ENCODE measurements at places on chromosomes 4 and X.

DNA sequence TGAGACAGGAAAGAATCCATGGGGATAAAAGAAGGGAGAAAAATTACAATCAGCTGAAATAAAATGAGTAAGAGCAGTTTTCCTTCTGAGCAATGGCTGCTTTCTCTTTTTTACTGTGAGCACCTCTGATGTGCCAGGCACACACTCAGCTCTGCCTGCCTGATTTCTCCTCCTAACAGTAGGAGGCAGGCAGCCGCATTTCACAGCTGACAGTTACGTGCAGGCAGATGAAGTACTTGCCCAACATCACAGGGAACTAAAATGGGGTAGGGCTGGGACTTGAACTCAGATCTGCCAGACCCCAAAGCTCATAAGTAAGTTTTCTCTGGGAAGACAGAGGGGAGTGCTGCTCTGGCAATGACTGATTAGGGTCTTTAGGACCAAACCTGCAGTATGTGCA, 54.6 kb downstream of the C4orf50 start:
- DNase-seq, result no peak

GRCh38 chr4:169283114-169283509, 12.4 kb upstream of the SH3RF1 start:
- DNase-seq, result peak; percentile 92

GRCh38 chr4:48112017-48112667, 21.9 kb downstream of the TXK start:
- peak; percentile 12 for DNase-seq

- DNase-seq, result peak; percentile 33
These were observed at the start of gene SORBS2 for GRCh38 chr4:185811509-185812364. Gene SORBS2, minus strand, starts transcription at chr4:185812194. Its CDS starts 121,623 bp downstream, at chr4:185690571.

DNA sequence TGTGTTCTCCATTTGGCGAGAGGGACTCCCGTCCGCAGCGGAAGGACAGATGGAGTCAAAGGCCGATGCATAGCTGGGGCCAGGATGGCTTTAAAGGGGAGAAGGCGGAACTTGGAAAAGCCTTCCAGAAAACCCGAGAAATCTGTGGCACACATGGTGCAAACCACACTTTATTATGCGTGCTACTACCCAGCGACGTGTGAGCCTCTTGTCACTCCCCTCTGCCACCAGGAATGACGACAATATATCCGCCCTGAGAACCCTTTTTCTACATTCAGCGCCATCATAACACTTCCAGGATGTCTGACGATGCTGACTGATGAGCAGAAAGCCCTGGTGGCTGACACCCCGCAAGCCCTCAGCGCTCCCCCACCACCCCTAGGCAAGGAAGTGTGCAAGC, 689 bp upstream of the DCHS2 start:
- no peak for DNase-seq

GRCh38 chr4:121272526-121272925, 108.3 kb downstream of the QRFPR start:
- DNase-seq, result peak; percentile 48

DNA sequence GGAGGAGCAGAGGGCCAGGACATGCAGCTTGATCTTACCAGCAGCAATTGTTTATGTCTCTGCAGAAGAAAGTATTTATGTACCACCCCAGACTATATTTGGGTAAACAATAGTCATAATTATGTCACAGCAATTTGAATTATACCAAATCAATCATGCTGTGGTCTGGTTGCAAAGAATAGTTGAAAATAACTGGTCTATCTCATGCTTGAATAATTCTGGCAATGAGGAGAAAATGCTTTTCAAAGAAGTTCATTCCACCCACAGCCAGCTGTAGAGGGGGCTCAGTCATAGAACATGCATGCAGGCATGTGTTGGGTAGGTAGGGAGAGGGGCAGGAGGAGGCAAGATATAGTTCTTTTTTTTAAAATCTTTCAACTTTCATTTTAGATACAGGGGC, 399.2 kb downstream of the IL15 start:
- no peak for DNase-seq

GRCh38 chr4:188854436-188854835, 715.2 kb downstream of the TRIML1 start:
- DNase-seq, result peak; percentile 15

DNA sequence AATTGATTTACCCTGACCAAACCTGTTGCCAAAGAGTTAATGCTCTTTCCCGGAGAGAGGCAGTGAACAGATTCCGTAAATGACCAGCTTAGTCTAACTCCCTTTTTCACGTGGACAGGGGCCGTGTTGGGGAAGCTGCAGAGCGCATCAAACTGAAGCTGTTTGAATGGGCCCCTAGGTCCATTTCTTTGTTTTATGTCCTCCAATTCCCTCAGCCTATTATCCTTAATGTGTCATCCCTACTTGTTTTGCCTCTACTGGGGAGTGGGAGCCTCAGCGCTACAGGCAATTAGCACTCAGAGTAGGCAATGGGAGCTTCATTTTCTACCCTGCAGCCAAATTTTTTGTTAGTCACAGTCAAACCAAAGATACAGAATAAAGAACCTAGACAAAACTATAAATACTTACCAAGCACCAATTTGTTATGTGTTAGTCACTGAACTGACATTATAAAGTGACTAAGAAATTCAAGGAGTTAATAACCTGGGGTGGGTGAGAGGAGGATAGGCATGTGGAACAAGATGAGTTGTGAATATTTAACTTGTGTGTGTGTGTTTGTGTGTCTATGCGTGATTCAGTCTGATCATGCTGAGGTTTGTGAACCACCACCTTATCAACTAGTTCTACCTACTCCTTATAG, 417.4 kb downstream of the PACRGL start:
- DNase-seq, result no peak

DNA sequence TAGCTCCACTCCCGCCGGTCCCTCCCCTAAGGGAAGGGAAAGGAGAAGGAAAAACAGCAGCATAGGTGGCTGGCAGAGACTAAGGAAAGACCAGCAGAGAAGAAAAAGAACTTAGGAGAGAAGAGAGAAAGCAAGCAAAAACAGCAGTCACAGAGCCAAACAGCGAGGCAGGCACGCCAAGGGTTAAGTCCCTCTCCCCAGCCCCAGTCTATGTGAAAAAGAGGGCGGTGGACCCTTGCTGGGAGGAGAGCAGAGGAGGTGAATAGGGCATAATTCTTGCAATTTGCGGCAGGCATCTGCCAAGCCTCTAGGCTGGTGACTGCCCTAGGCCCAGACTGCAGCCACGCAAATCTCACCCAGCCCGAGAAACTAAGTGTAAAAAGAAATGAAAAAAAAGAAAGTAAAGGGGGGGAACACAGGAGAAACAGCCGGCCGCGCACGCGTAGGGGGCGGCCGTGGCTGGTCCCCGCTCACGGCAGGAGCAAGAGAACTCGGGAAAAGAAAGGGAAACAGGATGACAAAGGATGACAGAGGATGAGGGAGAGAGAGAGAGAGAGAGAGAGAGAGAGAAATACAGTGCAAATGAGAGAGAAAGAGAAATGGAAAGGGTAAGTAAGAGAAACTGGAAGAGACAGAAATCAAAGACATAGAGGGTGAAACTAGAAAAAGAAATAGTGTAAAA, 48.6 kb downstream of the MAGEA9 start:
- DNase-seq, result peak; percentile 2

DNA sequence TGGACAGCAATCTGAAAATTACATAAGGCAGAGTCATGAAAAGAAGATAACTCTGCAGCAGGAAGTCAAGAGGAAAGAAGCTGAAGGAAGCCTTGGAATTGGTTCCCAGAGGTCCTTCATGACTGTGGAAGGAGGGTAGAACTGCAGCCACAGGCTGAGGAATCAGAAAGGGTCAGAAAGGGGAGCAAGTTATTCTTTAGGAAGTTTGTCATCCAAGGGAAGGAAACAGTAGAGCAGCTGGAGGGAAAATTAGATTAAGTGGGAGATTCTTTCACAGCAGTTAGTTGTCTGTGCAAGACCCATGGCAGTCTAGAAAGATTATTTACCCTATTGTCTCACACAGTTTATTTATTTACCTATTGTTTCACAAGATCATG, 9.3 kb upstream of the ADH1C start:
- DNase-seq, result no peak

DNA sequence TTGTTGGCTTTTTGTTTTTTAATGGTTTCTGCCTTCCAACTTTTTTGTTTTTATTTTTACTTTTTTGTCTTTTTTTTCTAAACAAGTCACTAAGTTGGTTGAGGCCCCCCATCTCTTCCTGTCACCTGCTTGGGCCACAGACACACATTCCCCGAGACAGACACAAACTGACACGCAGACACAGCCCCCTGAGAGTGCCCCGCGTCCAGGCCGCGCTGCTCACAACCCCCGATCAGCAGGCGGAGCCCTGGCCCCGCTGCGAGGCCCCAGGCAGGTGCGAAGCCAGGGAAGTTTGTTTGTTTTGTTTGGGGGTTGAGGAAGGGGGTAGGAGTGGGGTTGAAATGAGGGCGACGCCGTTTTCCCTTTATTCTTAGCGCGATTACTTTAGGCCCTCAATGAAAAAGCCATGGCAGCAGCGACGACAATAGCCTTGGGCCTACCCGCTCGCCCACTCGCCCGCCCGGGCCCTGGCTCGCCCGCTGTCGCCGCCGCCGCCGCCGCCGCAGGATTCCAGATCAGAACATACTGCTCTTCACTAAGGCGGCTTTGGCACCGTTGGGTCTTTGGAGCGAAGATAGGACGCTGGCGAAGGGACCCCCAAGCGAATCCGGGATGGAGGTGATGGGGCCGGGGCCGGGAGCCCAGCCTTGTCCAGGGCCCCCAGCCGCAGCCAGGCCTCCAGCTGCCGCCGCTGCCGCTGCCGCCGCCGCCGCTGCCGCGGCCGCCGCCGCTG, 3.1 kb downstream of the PHOX2B start:
- no peak for DNase-seq

DNA sequence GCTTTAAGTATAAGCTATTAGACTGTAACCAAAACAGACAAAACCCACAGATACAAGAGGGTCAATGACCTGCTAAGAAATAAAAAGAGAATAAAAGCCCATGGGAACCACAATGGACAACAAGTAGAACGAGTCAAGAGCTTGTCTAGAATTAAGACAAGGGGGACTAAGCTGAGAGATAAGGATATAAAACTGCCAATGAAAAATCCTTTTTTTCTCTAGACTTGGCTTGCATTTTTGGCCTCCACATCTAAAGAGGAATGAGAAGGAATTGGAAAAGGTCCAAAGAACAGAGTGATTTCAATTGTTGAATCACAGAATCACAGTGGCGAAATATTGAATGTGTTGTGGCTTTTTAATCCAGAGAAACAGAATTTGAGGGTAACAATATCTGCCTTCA, 135.7 kb downstream of the QDPR start:
- DNase-seq, result peak; percentile 69

GRCh38 chr4:133124746-133125145, 24.3 kb upstream of the PCDH10 start:
- DNase-seq, result no peak

DNA sequence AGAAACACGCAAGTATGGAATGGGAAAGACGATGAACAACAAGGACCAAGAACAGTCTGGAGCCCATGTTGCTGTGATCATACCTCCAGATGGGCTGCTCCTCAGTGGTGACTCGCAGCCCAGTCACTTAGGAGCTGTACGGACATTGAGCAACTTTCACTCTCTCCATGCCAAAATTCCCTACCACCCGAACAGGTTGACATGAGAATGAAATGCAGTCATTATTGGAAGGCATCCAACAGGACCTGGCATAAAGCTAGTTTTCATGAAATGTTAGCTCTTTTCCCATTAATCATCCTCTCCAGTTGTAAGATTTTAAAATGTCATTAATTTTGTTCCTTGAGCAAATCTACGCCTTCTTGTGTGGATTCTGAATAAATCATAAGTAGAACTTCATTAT, 82.7 kb upstream of the GPM6B start:
- peak; percentile 99 for DNase-seq
